ENCODE measurements at places on chromosomes 5 and 9.

GRCh38 chr5:142411656-142412425, 87.0 kb upstream of the SPRY4 start:
- DNase-seq = no peak

DNA sequence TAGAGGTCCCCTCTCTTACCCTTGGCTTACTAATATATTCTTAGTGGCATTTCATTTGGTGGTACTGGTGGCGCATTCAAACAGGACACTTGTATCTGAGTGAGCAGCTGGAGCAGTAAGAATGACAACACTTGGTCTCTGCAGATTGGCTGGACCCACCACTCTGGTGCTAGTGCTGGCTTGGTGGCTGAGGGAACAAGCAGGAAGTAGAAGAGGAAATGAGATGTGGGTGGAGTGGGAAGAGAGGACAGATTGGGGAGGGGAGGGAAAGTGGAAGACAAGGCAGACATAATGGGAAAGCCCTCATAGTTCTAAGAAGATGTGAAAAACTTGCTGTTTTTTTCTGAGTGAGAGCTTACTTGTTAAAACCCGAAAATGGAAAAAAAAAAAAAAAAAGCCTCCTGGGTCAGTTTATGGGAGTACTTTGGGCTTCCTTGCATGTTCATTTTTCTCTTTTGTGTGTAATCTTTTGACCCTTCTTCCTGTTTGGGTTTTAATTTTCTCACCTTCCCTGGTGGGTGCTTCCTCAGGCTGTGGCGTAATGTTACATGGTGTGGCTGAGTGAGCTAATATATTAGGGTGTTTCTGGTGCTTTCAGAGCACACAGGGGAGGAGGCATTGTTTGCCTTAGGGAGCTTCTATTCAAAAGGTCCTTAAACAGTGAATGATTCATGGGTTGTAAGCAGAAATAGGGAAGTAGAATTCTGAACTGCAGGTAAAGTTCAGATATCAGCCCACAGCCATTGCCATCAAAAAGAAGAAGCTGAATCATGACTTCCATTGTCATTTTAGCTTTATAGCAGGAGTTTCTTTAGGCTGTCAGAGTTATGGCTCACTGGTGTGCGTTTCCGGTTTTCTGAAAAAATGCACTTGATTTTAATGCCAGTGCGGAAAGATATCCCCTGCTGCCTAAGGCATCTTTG, 52.3 kb downstream of the TLE4 start:
- no peak for DNase-seq

DNA sequence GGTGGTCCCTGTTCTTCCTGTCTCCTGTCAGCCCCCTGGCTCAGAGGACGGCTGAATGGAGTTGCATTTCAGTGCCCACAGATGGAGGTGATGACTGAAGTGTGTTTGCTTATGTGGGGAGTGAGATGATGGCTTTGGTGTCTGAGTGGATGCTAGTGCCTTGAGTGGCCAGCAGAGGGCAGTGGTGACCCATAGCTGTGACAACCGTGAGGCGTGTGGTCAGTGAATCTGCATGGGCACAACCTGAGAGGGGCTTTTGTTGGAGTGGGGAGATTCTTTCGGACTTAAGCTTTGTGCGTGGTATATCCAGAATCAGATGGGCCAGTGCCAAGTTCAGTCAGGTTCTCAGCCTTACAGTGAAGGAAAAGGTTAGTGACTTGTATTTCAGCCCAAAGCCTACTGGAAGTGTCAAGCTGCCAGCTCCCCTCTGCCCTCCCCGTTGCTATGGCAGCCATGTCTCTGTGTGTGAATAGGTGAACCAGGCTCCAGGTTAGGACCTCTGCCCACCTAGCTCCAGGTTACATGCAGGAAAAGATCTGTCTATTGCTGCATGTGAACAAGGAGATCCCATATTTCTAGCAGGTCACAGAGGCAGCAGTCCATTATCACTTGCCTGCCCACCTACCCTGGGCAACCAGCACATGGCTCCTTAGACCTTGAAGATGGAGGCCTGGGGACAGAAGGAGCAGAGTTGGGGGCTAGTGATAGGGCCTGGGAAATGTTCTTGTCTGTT, 14.7 kb upstream of the CXXC5 start:
- DNase-seq = no peak

- DNase-seq = no peak
These were observed 126.4 kb downstream of the DOCK2 start for GRCh38 chr5:169763376-169764017.

GRCh38 chr5:163439092-163439425, 1.7 kb downstream of the CCNG1 start:
- no peak for DNase-seq

DNA sequence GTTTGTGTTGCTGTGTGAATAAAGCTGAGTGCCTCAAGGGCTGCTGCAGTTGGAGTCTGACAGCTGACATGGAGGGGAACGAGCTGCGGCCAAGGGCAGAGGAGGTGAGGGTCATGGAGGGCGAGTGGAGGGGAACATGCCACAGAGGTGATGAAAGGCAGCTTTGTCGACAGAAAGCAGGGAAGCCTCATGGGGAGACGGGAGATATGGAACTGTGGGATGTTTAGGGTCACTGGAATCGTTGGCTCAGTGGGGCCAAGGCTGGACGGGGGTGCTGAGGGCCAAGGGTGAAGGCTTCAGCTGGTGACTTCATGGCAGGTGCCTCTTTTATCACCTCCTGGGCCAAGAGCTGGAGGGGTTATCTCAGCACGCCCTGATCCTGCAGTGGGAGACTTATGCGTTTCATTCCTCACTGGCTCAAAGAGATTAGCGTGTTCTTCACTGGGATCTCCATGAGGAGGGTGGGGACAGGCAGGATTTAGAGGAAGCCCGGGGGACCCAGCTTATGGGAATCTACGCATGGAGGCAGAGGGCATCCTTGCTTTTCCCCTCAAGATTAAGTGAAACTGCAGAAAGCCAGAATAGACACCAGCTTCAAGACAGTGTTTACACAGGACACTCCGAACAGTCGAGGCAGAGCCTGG, 42.2 kb downstream of the FAM240B start:
- no peak for DNase-seq

DNA sequence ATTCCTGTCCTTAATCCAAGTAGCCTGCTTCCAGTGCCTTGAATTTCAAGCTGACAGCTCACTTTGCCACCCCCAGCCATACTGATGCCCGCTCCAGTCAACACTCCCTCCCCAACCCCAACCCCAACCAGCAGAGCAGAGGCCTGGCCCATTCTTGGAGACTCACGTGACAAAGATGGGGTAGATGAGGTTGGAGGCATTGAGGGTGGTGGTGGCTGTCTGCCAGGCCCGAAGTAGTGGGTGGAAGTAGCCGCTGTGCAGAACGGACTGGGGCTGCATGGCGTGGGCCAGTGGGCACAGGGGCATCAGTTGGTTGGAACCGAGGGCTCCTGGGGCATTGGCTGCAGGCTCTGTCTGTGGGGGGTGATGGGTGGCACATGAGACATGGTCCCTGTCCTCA, 7.8 kb downstream of the ALAD start:
- no peak for DNase-seq

DNA sequence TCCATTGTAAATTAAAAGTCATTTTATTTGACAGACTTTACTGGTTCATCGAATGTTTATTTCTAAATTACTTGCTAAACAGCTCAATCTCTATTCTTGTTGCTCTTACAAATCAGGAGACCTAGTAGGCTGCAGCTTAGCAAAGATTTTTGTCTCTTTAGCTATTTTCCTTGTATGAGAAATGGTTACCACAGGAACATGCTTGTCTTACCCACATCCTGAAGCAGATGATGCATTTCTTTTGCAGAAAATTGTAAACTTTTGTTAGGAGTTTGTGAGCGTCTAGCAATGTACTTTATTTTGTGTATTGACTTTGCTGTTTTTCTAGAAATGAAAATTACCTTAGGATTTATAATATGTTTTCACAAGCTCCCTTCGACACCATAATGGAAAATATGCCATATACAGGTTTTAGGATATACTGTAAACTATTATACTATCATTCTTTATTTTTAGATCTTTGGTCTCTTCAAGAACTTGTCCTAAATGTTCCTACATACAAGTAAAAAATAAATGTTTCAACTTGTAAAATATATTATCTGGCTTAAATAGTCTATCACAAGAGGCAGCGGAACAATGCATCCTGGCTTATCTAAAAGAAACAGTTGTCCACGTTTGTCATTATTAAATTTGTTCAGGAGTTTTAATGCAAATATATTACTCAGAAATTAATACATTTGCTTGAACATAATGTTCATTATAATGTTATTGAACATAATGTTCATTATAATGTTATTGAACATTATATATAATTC, 54.1 kb downstream of the SPEF2 start:
- DNase-seq = no peak

GRCh38 chr9:14092344-14092743, 221.6 kb downstream of the NFIB start:
- no peak for DNase-seq

DNA sequence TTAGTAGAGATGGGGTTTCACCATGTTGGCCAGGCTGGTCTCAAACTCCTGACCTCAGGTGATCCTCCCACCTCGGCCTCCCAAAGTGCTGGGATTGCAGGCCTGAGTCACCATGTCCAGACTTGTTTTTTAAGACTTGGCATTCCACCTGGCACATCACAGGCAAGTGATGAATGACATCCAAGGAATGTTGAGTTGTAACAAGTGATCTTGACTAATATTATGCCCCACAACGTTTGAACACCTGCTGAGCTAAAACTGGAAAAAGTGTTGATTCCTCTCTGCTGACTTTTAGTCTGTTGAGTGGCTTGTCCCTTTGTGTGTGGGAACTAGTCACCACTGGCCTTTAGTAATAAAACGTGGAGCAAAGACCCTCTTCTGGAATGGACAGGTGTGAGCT, 54.6 kb downstream of the SUB1 start:
- no peak for DNase-seq

GRCh38 chr5:36735891-36736290, 129.5 kb downstream of the SLC1A3 start:
- DNase-seq = no peak

DNA sequence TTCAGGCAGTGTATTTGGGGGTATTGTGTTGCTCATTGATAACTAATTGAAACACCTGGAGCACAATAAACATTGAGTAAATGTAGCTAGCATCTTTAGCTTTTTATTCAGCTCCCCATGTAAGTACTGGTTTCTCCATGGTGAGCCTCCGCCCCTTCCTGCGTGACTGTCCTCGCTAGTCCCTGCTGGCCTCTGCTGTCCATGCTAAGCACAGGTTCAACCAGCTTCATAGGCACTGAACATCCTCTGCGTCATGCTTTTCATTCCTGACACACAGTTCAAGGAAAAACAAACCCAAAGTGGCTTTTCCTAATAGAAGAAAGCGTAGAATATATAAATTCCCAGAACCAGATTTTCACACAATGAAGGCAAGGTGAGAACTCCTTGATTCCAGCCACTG, 27.3 kb upstream of the DAP start:
- peak; percentile 14 for DNase-seq

DNA sequence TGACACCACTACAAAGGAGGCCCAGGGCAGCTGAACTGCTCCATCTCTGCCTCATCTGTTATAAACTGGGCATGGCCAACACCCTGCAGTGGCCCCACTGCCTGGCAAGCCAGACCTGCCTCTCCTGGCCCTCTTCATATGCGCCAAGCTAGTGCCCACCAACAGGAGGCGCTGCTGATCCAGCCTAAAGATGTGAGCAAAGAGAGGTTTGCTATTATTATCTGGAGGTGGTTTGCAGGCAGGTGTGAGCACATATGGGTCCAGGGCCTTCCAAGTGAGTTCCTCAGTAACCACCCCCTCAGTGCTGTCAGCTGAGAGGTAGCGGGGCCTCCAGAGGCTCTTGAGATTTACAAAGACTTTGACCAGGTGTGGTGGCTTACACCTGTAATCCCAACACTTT, 232.2 kb downstream of the SYK start:
- DNase-seq = no peak

GRCh38 chr9:78035383-78035993, 3.9 kb upstream of the GNAQ start:
- peak; percentile 67 for DNase-seq

GRCh38 chr9:69471433-69471832, 146.4 kb downstream of the ENTREP1 start:
- no peak for DNase-seq

- DNase-seq = no peak
These were observed 29.0 kb downstream of the KLF9 start for GRCh38 chr9:70385426-70385825.

GRCh38 chr9:137905740-137906139, 28.2 kb downstream of the CACNA1B start:
- DNase-seq = no peak

DNA sequence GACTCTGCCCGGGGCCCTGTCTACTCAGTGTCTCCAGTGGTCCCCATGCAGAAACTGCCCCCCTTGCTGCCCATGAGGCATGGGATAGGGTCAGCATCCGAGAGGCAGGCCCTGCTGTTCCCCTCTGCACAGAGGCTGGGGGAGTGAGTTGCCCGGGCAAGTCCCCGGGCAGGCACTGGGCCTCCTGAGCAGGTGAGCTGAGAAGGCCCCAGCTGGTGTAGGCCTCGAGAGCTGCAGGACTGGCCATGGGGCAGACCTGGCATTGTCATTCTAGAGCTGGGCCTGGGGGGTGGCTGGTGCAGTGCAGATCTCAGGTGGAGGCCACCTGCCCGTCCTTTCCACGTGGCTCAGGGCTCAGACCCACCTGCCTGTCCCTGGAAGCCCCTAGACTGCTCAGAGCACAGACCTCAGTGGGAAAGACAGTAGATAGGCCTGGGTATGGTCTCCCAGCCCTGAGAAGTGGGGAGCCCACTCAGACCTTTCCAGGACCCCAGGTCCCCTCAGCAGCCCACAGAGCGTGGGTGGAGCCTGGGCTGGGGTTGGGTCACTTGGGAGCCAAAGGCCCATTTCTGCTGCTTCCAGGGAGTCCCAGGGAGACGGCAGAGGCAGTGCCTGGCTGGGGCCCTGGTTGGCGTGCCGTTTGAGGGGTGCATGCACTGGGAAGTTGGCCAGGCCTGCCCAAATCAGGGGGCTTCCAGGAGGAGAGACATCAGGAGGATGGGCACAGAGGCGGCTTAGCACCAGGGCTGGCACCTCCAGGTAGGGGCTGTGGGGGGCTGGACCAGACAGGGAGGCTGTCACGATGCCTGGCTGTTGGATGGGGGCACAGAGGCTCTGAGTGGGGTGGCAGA, 4.8 kb upstream of the NOTCH1 start:
- no peak for DNase-seq

GRCh38 chr9:37946041-37946440, 42.1 kb upstream of the SLC25A51 start:
- no peak for DNase-seq

Measured in brain microvascular endothelial cell (primary cell).